ENCODE measurements at places on chromosomes 16 and 17.
A peak's percentile ranks its signal among the peaks of the same experiment; 100 is the strongest.

- no peak for DNase-seq
Observed at GRCh38 chr16:22751104-22751667, 62.8 kb upstream of the HS3ST2 start.

- peak; percentile 74 for DNase-seq
Observed at GRCh38 chr16:47018223-47018891, 44.9 kb upstream of the DNAJA2 start.

GRCh38 chr17:57980522-57980921 lies 7.5 kb downstream of the VEZF1 start:
- no peak for DNase-seq

GRCh38 chr17:64497565-64498035 lies 746 bp upstream of the POLG2 start:
- DNase-seq = no peak

DNA sequence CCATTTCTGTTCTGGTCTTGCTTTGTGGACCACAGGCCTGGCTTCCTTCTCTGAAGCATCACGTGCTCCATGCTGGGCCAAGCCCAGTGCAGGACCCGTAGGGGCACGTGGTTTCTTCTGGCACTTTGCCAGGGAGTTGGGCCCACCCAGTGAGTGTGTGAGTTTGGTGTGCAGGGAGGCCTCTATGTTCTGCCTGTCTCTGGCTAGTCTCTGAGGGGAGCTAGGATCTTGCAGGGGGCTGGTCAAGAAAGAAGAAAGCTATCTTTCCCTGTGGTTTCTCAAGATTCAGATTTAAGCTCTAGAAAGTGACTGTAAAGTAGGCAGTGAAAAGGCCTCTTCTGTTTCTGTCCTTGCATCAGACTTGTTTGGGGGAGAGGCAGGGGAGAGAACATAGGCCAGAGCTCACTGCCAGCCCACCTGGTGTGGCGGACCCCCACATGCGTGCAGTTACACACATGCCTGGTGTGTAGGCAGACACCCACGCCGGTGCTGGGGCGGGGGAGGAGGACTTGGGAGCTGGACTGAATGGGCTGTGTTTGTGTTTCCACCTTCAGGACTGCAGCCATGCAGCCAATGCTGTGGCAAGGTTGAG lies 11.8 kb downstream of the LASP1 start:
- no peak for DNase-seq

- DNase-seq = no peak
Observed at GRCh38 chr16:1809281-1809801, 15.8 kb upstream of the IGFALS start.

GRCh38 chr17:36493956-36494355 lies 7.5 kb downstream of the ZNHIT3 start:
- no peak for DNase-seq

DNA sequence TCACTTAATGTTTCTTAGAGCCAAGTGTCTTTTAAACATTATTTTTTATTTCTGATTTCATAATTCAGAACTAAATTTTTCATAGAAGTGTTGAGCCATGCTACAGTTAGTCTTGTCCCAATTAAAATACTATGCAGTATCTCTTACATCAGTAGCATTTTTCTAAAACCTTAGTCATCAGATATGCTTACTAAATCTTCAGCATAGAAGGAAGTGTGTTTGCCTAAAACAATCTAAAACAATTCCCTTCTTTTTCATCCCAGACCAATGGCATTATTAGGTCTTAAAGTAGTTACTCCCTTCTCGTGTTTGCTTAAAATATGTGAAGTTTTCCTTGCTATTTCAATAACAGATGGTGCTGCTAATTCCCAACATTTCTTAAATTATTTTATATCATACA lies 13.6 kb upstream of the BCAS3 start:
- no peak for DNase-seq

DNA sequence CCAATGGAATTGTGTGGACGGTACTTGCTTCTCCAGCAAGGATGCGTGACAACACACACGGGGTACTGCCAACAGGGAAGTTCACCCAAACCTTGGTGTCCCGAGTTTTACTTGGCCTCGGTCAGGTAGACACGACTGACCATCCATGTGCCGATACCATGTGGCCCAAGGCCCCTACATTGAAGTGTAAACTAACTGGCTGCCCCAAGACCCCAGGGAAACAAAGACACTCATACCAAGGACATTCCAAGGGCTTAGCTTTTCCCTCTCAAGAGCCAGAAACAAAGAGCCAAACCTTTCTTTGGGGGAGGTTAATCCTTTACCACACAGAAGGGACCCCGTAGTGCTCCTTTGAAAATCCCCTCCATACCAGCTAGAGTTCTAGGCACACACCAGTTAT lies 215.9 kb upstream of the TNRC6C start:
- DNase-seq = no peak

DNA sequence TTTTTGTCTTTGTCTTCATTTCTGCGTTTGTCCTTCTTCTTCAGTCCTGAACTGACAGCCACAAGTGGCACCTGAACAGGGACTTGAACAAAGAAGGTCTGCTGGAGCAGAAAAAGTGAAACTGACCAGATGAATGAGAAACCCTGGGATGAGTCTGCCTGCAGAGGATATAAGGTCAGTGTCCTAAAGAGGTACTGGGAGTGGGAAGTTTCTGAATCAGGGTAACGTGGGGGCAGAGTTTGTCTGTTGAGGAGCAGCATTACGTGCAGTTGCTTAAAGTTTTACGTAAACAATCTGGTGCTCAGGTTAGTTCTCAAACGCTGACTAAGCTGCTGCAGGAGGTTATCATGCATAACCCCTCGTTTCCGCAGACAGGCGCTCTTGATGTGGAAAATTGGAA lies 2057.6 kb downstream of the TP53TG3F start:
- no peak for DNase-seq

GRCh38 chr16:31713945-31714902 lies 159.4 kb upstream of the ZNF267 start:
- peak; percentile 21 for DNase-seq

DNA sequence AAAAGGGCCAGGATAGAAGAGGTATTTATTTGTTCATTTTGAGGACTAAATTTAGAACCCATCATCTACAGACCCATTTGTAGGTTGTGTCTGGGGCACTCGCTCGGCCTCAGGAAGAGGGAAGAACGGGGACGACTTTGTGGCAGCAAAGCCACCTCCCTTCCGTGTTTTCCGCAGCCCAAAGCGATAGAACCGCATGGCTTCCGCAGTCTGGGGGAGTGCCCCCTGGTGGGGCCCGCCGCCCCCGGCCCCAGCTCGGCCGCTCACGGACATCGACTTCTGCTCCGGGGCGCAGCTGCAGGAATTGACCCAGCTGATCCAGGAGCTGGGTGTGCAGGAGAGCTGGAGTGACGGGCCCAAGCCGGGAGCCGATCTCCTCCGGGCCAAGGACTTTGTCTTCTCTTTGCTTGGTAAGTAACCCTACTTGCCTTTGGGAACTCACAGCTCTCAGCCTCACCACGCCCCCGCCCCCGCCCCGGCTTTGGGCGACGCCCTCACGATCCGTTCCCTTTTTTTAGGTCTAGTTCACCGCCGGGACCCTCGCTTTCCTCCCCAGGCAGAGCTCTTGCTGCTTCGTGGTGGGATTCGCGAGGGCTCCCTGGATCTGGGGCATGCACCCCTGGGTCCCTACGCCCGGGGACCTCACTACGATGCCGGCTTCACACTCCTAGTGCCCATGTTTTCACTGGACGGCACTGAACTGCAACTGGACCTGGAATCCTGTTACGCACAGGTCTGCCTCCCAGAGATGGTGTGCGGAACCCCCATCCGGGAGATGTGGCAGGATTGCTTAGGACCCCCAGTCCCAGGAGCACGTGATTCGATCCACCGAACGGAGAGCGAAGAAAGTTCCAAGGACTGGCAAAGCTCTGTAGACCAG lies 681 bp downstream of the TMEM102 start:
- peak; percentile 54 for DNase-seq

GRCh38 chr16:88478889-88479792 lies 26.1 kb downstream of the ZFPM1 start:
- no peak for DNase-seq

GRCh38 chr16:88967830-88968588 lies 9.0 kb downstream of the CBFA2T3 start:
- DNase-seq = no peak

DNA sequence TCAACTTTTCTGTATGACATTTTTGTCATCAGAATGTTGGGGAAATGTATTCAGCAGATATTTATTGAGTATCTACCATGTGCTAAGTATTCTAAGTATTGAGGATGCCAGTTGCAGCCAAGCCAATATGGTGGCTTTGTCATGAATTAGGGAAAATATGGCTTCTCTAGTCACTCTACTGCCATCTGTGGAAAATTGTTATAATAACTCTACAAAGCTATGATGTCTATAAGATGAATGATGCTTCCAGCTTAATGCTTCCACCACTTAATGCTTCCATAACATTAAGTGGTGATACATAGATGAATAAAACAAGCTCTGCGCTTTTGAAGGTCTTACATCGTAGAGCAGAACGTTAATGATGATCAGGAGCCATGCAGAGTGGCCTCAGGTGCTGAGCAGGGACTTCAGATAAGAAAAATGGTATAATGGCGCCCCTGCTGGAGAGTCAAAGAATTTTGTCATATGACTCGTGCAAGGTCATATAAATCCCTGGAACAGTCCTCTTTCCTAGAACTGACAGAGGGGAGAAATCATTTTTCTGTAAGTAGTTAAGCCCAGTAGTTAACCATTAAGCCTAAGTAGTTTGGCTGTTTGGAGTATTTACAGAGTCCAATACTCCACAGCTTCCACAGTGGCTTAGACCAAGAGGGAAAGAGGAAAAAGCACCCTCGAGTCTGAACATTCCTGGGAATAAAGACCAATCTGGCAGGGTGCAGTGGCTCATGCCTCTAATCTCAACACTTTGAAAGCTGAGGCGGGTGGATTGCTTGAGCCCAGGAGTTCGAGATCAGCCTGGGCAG lies 2.7 kb upstream of the TMIGD1 start:
- DNase-seq = peak; percentile 52

GRCh38 chr17:30554839-30555751 lies 77.9 kb downstream of the GOSR1 start:
- no peak for DNase-seq

- DNase-seq = no peak
Observed at GRCh38 chr17:3030096-3030495, 33.3 kb downstream of the OR1D5 start.

DNA sequence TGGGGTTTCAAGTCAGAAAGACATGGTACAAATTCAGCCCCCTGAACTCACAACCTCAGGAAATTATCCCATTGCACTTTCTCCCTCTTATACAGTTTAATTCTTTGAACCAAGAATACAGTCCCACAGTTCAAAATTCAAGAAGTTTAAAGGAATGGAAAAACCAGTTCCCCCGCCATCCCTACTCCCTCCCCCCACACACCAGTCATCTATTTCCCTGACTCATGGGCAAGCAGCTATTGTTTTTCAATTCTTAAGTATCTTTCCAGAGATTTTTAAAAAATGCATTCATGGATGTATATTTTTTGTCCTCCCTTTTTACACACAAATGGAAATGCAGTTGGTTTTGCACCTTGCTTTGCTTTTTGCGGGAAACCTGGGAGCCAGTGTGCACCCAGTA lies 7.3 kb downstream of the SYCE1L start:
- DNase-seq = no peak

GRCh38 chr17:44137891-44138709 lies 3.6 kb upstream of the HROB start:
- no peak for DNase-seq

DNA sequence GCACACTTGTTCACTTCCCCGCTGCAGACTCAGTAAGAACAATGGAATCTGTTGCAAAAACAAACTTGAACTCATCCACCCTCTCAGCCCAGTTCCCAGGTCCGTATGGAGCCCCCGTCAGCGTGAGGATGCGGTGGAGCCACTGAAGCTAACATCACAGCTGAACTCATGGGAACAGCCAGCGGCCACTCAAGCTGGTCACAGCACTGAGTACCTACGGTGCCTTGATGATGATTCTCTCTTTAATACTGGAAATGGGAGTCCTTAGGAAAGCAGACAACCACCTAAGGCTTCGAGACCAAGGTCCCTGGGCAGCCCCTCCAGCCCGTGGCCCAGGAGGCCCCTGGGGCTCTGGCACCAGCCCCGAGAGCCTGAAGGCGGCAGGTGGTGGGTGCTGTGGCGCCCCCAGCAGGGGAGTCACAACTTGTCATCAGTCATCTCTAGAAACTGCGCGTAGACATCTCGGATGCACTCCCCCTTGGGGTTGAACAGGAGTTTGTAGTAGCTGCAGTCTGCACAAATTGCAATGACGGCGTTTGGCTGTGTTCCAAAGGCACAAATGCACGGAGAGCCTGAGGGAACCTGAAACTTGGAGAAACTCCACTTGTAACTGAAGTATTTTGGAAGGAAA lies 31.0 kb upstream of the RHOT1 start:
- DNase-seq = peak; percentile 40
